ENCODE measurements at places on chromosomes 16 and 17.

DNA sequence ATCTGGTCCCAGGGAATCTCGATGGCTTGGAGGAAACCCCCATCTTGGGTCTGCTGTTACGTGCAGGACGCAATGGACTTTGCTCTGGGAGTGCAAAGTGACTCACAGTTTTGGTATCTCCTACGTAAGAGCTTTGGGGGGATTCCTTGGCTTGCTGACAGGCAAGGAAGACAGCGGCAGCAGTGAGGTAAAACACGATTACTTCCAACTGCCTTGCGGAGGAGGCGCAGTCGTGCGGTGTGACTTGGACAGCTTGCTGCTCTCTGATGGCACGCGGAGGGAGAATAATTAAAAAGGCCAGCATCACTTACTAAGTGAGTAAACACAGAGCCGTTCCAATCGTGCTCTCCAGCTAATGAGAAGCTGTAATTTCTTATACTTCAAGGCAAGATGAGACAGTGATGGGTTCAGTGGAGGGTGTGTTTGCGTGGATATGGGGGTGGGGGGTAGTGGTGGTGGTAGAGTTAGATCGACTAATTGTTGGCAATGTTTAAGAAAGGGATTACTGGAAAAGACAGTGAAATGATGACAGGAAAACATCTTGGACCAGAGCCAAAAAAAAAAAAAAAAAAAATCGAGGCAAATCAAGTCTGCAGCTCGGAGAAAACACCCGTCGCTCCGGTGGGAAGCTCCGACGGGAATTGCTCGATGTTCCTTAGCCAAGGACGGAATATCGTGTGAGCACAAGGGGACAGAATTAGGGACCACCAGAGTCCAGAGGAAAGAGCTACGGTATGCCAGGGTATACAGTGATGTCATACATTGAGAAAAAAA is 184.8 kb upstream of the ZFHX3 start:
- no peak for DNase-seq

DNA sequence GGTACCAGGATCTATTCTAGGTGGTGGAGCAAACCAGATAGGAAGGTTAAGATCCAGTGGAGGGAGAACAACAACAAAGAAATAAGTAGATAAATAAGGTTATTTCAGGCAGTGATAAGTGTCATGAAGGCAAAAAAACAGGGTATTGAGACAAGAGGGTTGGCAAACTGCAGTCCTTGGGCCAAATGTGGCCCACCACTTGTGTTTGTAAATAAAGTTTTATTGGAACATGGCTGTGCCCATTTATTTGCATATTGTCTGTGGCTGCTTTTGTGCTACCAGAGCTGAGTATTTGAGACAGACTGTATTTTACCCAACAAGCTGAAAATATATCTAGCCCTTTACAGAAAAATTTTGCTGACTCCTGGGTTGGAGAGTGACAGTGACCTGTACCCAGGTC is 361.3 kb downstream of the XYLT1 start:
- no peak for DNase-seq

- DNase-seq = no peak
These were observed 12.9 kb downstream of the TRIM37 start for GRCh38 chr17:59093702-59094231.

DNA sequence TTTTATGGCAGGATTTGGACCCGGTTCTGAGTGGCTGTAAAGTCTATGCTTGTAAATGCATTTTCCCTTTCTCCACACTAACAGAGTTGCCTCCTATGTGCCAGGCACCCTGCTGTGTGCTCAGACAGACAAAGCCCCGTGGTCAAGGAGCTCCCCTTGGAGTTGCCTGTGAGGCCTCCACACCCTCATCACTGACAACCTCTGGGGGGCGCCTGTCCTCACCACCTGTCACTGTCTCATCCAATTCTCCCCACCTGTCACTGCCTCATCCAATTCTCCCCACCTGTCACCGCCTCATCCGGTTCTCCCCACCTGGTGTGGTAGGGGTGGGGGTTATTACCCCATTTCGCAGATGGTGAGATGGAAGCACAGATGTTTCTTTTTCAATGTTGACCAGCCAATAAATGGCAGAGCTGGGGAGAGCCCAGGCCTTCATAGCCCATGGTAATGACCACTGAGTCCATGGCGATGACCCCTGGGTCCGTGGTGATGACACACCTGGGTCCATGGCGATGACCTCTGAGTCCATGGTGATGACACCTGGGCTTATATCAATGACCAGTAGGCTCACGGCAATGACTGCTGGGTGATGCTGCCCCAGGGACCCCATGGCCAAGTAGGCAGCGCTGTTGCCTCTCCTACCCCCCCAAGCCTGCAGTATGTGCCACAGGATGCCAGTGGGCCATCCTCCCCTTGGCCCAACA is 150.1 kb downstream of the IRF8 start:
- no peak for DNase-seq

DNA sequence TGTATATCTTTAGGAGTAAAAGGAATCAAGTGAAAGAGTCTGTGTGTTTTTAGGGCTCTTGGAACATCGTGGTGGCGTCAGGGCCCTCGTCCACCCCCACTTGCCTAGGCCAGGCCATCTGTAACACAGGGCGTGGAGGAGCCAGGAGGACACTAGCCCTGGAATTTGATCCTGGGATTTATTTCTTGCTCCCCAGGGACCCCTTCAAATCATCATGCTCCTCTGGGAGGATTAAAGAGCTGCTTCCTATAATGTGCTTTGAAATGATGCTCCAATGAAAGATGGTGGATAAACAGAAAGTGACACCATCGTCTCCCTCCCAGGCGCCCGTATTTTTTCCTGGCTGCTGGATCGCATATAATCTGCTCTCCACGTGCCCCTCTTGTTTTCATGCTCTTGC is 113.3 kb downstream of the AATF start:
- DNase-seq = no peak

- DNase-seq = no peak
These were observed 526 bp downstream of the KIAA0513 start for GRCh38 chr16:85027958-85028684.

DNA sequence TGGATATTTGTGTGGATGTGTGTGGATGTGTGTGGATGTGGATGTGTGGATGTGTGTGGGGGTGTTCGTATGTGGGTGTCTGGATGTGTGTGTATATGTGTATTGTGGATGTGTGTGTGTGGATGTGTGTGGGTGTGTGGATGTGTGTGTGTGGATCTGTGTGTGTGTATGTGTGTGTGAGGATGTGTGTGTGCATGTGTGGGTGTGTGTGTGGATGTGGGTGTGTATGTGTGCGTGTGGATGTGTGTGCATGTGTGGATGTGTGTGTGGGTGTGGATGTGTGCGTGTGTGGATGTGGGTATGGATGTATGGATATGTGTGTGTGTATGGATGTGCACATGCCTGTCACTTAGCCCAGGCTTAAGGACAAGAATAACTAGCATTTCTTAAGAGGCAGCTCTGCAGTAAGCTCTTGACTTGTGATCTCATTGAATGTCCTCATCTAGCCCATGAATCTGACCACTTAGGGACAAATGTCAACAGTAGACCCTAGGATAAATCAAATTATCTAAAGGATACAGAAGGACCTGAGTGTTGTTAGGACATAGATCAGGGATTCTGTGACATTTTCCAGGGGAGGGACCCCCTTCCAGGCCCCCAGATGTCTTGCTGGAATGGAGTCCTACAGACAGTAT is 83.5 kb downstream of the BMERB1 start:
- DNase-seq = no peak

DNA sequence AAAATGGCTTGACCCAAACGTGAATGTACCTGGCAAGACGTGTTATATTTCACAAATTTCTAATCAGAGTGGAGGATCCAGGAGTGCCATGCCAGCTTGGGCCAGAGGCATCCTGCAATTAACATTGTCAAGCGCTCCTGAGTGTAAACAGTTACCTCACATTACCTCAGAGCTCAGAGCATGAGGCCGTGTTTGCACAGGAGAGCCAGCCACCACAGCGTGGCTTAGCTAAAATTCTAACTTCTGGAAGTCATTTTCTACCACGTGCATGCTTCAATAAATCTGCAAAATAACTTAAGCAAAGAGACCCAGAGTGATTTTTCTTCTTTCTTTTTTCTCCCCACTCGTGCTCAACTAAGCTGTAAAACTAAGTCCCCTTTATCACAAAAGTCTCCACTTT is 769.0 kb downstream of the KCNJ2 start:
- DNase-seq = no peak

- DNase-seq = no peak
These were observed 14.0 kb downstream of the SLFN11 start for GRCh38 chr17:35359398-35359797.

GRCh38 chr16:28019218-28019617 is 44.3 kb downstream of the GSG1L start:
- no peak for DNase-seq

- DNase-seq = no peak
These were observed 5.9 kb downstream of the RANBP10 start for GRCh38 chr16:67800338-67800926.

- no peak for DNase-seq
These were observed 2.3 kb upstream of the NUDT16L1 start for GRCh38 chr16:4690946-4691665.

GRCh38 chr16:64481497-64481896 is 640.4 kb downstream of the CDH11 start:
- no peak for DNase-seq

DNA sequence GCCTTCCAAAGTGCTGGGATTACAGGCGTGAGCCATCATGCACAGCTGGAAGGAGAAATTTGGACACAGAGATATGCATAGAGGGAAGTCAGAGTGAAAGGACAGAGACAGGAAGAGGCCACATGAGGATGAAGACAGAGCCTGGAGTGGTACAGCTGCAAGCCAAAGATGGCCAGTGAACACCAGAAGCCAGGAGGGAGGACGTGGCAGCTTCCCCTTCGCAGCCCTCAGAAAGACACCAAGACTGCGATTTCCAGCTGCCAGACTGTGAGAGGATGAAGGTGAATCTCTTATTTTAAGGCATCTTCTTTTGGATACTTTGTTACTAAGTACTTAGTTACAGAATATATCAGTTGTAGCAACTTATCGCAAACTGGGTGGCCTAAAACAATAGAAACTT is 60.5 kb upstream of the PLCG2 start:
- DNase-seq = no peak

DNA sequence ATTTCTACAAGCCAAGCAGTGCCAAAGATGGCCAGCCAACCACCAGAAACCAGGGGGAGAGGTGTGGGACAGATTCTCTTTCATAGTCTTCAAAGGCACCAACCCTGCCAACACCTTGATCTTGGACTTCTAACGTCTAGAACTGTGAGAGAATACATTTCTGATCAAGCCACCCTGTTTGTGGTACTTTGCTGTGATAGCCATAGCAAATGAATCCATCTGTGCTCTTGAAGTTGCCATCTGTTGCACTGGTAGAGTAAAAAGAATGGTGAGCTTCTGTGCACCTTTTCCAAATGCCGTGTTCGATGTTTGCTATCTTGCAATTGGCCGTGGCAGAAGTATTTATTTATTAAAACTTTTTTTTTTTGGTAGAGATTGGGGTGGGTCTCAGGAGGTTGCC is 16.7 kb upstream of the ADGRG1 start:
- DNase-seq = no peak

GRCh38 chr17:56819431-56820145 is 14.1 kb downstream of the C17orf67 start:
- peak; percentile 42 for DNase-seq

DNA sequence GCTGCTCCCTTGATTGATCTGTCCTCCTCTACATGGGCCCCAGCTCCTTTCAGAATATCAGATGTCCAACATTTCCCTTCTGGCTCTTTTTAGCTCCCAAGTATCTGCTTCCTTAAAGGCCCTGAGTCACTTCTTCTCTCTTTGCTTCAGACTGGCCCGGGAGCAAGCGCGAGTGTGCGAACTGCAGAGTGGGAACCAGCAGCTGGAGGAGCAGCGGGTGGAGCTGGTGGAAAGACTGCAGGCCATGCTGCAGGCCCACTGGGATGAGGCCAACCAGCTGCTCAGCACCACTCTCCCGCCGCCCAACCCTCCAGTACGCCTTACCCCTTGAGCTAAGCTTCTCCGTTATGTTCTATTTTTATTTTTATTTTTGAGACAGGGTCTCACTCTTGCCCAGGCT is 12.3 kb downstream of the CNTROB start:
- no peak for DNase-seq
